ENCODE measurements at places on chromosomes 13 and 19. TPM values are rescaled to one million over a fixed set of nuclear protein-coding genes. Genes with fewer than 3 reads are reported as not detected.

DNA sequence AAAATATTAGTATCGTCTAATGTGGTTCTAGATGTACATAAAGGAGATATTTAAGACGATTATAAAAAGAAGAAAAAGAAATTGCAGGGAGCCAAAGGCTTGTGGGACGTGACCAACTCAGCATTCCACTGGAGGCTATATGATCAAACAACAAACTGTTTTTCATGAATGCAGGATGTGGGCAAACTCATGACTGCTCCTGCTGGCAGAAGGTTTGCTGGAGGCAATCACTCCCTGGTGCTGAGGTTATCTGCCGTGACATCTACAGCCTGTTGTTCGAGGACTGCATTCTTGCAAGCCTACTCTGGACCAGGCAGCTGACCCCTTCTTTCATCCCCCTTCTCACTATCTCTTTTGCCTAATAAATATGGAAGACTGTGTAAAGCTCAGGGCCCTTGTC is 518.1 kb downstream of the UQCRFS1 start:
- no peak overlapping the region for H3K4me3 ChIP-seq
- H3K27me3 ChIP-seq = peaks cover 38% of the 10 kb centered on the region
- no peak for DNase-seq

- no peak overlapping the region for H3K27ac ChIP-seq
- no peak overlapping the region for H3K4me3 ChIP-seq
- H3K27me3 ChIP-seq = no peaks in the 10 kb centered on the region
- H3K4me1 ChIP-seq = no peaks in the 10 kb centered on the region
Observed at GRCh38 chr13:112137144-112137543, 70.2 kb downstream of the SOX1 start.

GRCh38 chr13:26179344-26179743 is 42.8 kb downstream of the RNF6 start:
- H3K27ac ChIP-seq = no peak overlapping the region
- H3K27me3 ChIP-seq = no peaks in the 10 kb centered on the region
- no peak for DNase-seq
- no peaks in the 10 kb centered on the region for H3K36me3 ChIP-seq
- no peaks in the 10 kb centered on the region for H3K4me1 ChIP-seq

- H3K27me3 ChIP-seq = peaks cover 22% of the 10 kb centered on the region
- no peaks in the 10 kb centered on the region for H3K4me1 ChIP-seq
- DNase-seq = no peak
Observed at GRCh38 chr13:102440259-102440936, 38.5 kb upstream of the FGF14 start.

DNA sequence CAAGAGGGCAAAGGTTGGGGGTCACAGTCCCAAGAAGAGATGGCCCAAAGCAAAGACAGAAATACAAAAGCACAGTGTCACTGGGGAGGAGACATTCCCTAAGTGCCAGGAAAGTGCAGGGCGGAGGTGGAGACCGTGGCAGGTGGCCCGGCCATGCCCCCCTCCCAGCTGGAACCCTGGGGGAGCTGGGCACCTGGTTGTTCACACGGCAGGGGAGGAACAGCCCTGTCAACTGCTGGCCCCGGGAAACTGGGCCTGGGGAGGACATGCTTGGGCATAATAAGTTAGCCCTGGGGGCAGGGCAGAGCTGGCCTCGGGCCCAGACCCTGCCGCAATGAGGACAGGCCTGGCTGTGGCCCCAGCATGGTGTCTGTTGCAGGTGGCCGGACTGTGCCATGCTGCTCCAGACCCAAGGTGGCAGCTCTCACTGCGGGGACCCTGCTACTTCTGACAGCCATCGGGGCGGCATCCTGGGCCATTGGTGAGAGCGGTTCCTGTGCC is 7.4 kb downstream of the HPN start:
- peaks cover 11% of the 10 kb centered on the region for H3K27me3 ChIP-seq
- DNase-seq = no peak
- no peak overlapping the region for H3K27ac ChIP-seq
- no peaks in the 10 kb centered on the region for H3K36me3 ChIP-seq
- no peak overlapping the region for H3K4me3 ChIP-seq

- no peaks in the 10 kb centered on the region for H3K36me3 ChIP-seq
- no peak overlapping the region for H3K4me3 ChIP-seq
- H3K27me3 ChIP-seq = no peaks in the 10 kb centered on the region
- no peak for DNase-seq
- no peak overlapping the region for H3K27ac ChIP-seq
Observed at GRCh38 chr19:29029268-29029958, 183.5 kb downstream of the UQCRFS1 start.

GRCh38 chr13:66528944-66529576 is 701.1 kb downstream of the PCDH9 start:
- H3K4me3 ChIP-seq = no peak overlapping the region
- no peaks in the 10 kb centered on the region for H3K36me3 ChIP-seq
- H3K27me3 ChIP-seq = no peaks in the 10 kb centered on the region
- no peak for DNase-seq
- H3K27ac ChIP-seq = no peak overlapping the region

- H3K4me3 ChIP-seq = no peak overlapping the region
- no peaks in the 10 kb centered on the region for H3K36me3 ChIP-seq
- H3K27me3 ChIP-seq = no peaks in the 10 kb centered on the region
- no peak for DNase-seq
Observed at GRCh38 chr13:32105653-32106313, 74.2 kb downstream of the FRY start.

DNA sequence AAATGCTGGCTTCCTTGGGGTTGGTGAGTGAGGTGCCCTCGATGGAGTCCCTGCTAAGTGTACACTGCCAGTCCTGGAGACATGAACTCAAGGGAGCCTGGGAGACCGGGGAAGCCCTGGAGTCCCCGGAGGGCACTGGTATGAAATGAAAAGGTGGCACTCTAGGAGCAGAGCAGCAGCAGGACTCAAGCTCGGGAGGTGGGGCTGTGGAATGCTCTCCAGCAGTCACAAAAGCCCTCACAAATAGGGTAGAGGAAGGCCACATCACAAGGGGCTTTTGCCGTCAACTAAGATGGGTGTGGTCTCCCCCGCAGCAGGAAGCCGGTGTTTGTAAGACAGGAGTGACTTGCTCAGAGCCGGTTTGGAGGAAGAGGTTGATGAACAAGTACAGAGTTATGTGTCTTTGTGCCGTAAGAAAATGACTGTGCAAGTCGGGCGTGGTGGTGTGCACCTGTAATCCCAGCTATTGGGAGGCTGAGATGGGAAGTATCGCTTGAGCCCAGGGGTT is 19.3 kb downstream of the CCNE1 start:
- H3K4me1 ChIP-seq = peaks cover 9% of the 10 kb centered on the region
- peaks cover 7% of the 10 kb centered on the region for H3K27me3 ChIP-seq
- DNase-seq = no peak

Gene OR7C1
- total RNA-seq = not detected
